ENCODE measurements at places on chromosomes 16 and 17. TPM values are rescaled to one million over a fixed set of nuclear protein-coding genes. Genes with fewer than 3 reads are reported as not detected.

- DNase-seq, result peak; percentile 83
Measured at GRCh38 chr17:63550817-63551639, 751 bp downstream of the DCAF7 start.

DNA sequence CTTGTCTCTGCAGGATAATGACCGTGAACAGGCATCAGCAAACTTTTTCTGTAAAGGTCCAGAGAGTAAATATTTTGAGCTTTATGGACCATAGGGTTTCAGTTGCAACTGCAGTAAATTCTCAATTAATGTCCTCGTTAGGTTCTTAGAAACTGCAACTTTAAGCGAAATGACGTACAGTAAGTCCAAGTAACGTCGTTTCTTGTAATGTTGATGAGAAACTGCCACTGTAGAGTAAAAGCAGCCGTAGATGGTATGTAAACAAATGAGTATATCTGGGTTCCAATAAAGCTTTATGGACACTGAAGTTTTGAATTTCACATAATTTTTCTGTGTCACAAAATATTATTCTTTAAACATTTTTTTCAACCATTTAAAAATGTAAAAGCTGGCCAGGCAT, 4.9 kb downstream of the CHD9 start:
- DNase-seq, result no peak

GRCh38 chr17:63692195-63692816, 7.6 kb downstream of the LIMD2 start:
- DNase-seq, result no peak

The CCDC144A gene
- 0.81 TPM for total RNA-seq

The CIBAR2 gene
- total RNA-seq, result not detected

GRCh38 chr16:1817276-1817589, 9.4 kb downstream of the HAGH start:
- no peak for DNase-seq

The CDR2 gene
- total RNA-seq, result 20.9 TPM

DNA sequence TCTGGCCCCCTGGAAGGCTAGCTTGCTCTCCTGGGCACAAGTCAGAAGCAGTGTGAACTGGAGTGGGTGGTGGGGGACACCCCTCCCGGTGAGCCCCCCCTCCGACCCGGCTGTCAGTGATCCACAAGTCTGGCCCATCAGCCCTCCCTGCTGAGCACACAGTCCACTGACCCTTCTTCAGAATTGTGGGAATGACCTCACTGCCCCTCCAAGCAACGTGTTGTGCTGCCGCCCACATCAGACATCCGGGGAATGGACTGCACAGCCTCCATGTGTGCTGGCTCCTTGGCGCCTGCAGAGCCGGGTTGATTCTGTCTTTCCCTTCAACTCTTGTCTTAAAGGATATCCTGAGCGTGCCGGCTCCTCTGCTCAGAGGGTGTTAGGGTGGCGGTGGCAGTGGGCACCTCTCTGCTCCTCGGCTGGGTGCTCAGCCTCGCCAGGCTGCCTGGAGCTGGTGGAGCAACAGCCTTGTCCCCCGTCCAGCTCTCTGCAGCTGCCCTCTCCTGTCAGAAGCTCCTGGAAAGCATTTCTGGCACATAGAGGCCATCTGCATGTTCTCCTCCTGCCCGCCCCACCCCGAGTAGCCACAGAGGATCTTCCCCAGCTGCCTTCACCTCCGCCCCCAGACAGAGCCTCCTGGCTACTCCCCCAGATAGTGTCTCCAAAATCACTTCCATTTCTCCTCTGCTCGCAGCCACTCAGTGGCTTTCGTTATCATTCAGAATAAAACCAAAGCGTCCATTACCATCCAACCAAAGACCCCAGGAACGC, 19.8 kb downstream of the NPTX1 start:
- DNase-seq, result no peak

DNA sequence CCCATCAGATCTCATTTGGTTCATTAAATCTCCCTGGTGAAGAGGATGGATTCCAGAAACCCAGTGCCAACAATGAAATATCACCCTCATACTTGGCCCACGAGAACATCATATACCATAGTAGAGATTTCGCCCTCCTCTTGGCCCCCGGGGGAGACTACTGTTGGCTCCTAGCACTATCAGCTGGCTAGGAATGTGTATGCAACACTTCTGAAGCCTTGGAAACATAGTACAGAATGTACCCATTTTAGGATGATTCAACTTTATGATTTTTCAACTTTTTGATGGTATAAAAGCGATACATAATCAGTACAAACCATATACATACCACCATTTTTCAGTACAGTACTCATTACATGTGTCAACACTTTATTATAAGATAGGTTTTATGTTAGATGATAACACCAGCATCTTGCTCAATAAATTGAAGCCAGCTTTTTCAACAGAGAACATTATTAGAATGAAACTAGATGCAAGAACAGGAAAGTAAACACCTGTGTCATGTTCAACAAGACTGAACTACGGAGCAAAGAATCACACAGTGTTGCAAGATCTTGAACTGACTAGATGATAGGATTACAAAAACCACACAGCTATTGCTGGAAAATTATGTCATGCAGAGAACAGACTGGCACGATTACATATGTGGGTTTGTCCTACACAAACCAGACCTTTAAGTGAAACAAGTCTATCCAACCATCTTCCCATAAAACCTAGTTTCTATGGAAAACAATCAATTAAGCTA, 17.2 kb downstream of the RSL1D1 start:
- DNase-seq, result no peak

GRCh38 chr17:45759761-45760160, 24.4 kb upstream of the CRHR1 start:
- no peak for DNase-seq

- no peak for DNase-seq
Measured at GRCh38 chr17:78677303-78678221, 100.4 kb upstream of the DNAH17 start.

GRCh38 chr16:620700-621525, 9.9 kb upstream of the WFIKKN1 start:
- no peak for DNase-seq

DNA sequence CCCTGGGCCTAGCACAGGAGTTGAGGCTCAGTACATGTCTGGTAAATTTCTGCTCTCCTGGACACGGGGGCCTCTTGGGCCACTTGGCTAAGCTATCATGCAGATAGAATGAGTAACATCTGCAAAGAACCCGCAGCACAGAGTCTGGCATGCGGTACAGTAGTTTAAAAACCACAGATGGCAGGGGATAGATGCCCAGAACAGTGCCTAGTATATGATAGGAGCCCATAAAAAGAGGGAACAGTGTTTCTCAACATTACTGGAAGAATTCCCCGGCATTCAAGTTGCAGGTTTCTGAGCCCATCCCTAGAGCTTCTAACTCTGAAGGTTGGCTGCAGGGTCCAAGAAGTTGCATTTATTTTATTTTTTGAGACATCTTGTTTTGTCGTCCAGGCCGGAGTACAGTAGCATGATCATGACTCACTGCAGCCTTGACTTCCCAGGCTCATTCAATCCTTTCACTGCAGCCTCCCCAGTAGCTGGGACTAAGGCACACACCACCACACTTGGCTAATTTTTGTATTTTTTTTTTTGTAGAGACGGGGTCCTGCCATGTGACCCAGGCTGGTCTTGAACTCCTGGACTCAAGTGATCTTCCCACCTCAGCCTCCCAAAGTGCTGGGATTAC, 5.8 kb downstream of the CDIPT start:
- DNase-seq, result no peak

- DNase-seq, result no peak
Measured at GRCh38 chr17:17067257-17067656, 25.0 kb downstream of the MPRIP start.

DNA sequence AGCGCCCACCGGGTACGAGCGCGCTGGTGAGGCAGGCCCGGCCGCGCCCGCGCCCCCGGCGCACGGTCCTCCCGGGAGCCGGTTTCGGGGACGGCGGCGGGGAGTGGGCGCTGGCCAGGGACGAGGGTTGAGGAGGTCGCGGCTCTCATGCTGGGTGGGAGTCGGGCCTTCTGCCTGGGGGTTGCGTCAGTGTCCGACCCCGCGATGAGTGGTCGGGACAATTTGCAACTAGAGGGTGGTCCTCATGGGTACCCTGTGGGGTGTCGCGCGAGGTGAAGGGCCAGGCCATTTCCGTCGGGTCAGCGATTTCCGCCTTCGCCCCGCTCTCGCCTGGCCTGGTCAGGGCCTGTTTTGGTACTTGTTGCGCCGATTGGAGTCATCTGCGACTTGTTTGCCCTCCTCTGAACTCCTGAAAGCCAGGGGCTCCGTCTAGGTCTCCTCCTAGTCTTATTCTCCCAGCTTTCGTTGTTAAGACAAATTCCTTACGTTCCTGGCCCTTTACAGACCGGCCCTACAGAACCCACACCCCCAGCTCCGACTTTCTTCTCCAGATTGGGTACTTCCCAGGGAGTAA, 14.9 kb downstream of the NAA60 start:
- DNase-seq, result peak; percentile 72

DNA sequence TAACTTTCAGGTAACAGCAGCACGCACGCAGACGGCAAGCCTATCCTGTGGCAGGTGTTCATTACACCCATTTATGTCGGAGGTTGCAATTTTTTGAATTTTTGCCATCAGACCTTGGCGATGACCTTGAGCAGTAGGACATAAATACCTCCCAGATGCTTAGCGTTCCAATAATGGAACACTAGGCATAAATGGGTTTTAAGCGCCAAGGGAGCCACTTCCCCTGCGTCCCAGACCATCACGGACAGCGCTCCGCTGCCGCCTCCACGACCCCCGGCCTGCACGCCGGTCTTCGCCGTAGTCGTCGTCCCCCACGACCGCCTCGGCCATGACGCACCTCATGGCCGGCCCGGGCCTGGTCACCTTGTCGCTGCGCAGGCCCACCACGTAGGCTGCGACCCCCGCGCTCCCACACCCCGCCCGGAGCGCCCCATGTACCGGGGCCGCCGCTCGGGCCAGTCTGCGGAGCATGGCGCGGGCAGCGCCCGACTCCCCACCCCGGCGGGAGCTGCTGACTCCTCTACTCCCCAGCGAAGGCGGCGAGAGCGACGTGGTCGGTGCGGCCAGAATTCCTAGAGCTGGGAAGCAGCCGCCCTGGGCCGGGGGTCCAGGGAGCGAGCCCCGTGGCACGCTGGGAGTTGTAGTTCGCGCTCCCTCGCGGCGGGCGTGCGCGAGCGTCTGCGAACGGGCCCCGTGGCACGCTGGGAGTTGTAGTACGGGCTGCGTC, 22.7 kb downstream of the TMEM235 start:
- peak; percentile 99 for DNase-seq

The STH gene
- not detected for total RNA-seq

DNA sequence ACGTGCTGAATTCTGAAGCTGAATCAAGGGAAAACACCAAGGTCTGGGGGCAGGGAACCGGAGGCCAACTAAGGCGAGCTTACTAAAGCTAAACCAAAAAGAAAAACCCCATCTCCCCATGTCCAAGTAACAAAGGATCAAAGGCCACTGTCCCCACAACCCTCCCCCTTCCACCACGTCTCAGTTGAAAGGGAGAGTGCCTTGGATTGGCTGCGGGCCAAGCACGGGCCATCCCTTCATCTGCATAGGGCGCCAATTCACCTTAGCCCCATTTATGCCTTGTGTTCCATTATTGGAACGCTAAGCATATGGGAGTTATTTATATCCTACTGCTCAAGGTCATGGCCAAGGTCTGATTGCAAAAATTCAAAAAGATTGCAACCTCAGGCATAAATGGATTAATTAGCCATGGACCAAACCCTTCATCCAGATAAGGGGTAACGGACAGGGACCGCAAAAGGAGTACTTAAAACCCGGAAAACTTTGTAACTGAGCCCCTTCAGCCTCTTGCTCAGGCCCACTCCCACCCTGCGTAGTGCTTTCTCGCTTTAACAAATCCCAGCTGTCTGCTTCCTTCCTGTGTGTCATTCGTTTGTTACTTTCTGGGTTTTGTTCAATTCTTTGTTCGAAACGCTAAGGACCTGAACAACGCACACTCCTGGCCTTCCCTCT, 740 bp upstream of the ATP6V0D1 start:
- no peak for DNase-seq

GRCh38 chr17:16446338-16446983, 31.1 kb downstream of the TRPV2 start:
- DNase-seq, result peak; percentile 84

The CBFB gene
- total RNA-seq, result 87.5 TPM

GRCh38 chr16:50248845-50249244, 17.5 kb upstream of the ADCY7 start:
- peak; percentile 71 for DNase-seq
